Kidney glomerular epithelial cell (primary cell): ENCODE measurements at places on chromosomes 2 and 18.

DNA sequence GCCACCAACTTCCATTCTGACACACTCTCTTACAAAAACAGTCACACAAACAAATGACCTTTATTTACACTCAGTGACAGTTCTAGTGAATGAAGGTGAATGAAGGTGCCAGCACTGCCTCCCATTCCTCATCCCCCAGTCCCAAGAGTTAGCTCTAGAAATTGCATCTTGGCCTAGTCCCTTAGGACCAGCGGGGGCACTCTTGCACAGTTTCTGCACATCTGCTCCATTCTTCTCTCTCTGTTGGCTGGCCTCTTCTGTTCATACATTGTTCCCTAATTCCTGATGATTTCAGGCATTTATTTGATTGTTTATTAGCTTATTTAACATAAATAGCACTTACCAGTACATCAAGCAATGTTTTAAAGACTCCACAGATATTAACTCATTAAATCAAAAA lies 30.9 kb downstream of the GAREM1 start:
- no peak for DNase-seq

- no peak for DNase-seq
These were observed 111.7 kb downstream of the ACVR1 start for GRCh38 chr2:157764386-157764785.

DNA sequence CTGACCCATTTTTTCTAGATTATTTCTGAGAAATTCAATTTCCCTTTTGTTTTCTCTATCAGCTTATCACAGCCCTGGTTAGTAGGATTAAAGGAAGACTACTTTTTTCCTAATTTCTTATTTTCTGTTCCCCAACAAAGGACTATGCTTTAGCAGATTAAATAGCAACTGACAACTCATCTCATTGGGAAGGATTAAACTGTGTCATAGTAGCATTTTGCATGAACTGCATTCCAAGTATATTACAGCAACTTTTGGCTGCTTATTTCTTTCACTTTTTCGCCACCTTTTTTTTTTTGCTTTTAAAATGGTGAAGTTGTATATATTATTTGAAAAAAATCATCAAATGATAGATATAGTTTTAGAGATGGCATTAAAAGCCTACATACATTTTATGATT lies 570.3 kb downstream of the FBXO15 start:
- DNase-seq = no peak

DNA sequence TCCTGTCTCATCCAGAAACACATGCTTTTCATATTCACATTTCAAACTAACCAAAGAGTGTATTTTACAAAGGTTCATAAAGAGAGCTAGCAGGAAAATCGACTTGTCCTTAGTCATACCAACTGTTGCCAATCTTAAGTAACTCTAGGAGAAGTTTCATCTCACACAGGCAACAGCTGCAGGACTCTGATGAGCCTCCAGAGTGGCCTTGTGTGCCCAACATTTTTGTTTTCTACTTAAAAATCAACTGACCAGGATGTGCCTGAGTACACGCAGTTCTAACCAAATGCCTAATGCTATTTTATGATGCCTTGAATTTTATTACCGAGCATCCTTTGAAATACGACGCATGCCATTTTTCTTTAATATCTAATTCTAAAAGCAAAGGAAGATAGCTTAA lies 595.9 kb upstream of the LRRTM4 start:
- no peak for DNase-seq

- DNase-seq = no peak
These were observed 56.2 kb upstream of the ATP8B1 start for GRCh38 chr18:57859314-57859713.

GRCh38 chr2:108855194-108855593 lies 68.6 kb downstream of the CCDC138 start:
- DNase-seq = peak; percentile 7
